ENCODE measurements at places on chromosomes 16 and 17.
A peak's percentile ranks its signal among the peaks of the same experiment; 100 is the strongest.

GRCh38 chr16:12530302-12530701 lies 273.4 kb downstream of the CPPED1 start:
- no peaks in the 10 kb centered on the region for H3K36me3 ChIP-seq
- no peak overlapping the region for H3K4me3 ChIP-seq
- no peaks in the 10 kb centered on the region for H3K27me3 ChIP-seq
- no peak for DNase-seq
- no peaks in the 10 kb centered on the region for H3K4me1 ChIP-seq

DNA sequence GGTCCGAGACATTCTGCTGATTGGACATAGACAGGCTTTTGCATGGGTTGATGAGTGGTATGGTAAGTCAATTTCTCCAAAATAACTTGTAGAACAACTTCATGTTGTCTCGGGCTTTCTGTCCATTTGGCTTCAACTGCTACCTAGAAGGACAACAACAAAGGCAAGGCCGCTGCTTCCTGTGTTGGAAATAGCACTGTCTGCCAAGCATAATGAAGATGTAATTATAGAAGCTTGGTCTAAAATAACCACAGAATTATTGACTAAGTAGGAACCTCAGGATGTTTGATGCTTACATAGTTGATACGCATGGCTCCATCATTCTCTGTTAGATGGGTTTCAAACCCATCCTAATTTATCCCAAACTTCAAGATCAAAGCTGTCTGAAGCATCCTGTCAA lies 42.3 kb upstream of the NOL11 start:
- no peaks in the 10 kb centered on the region for H3K4me1 ChIP-seq
- no peak for DNase-seq
- no peaks in the 10 kb centered on the region for H3K27me3 ChIP-seq

DNA sequence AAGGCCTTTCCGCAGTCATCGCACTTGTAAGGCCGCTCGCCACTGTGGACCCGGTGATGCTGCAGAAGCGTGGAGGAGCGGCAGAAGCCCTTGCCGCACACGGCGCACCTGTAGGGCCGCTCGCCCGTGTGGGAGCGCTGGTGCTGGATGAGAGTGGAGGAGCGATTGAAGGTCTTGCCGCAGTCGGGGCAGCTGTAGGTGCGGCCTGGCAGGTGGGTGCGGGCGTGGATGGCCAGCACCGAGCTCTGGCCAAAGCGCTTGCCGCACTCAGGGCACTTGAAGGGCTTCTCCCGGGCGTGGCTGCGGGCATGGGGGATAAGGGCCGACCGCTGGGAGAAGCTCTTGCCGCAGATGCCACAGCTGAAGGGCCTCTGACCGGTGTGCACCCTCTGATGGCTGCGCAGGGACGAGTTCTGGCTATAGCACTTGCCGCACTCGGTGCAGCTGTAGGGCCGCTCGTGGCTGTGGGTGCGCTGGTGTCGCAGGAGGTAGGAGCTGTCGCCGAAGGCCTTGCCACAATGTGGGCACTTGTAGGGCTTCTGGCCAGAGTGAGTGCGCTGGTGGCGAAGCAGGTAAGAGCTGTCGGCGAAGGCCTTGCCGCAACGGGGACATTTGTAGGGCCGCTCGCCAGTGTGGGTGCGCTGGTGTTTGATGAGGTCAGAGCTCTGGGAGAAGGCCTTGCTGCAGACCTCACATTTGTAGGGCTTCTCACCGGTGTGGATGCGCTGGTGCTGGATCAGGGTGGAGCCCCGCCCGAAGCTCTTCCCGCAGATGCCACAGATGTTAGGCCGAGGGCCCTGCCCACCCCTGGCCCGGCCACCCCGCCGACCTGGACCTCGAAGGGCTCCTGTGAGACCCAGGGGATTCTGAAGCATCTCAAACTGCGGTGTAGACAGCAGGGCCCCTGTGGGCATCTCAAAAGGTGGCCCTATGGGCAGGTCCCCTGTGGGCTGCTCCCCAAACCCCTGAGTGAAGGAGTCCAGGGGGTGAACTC lies 1.5 kb downstream of the ZNF768 start:
- H3K4me3 ChIP-seq: no peak overlapping the region
- H3K27me3 ChIP-seq: no peaks in the 10 kb centered on the region
- H3K27ac ChIP-seq: no peak overlapping the region
- peak; percentile 62 for DNase-seq

DNA sequence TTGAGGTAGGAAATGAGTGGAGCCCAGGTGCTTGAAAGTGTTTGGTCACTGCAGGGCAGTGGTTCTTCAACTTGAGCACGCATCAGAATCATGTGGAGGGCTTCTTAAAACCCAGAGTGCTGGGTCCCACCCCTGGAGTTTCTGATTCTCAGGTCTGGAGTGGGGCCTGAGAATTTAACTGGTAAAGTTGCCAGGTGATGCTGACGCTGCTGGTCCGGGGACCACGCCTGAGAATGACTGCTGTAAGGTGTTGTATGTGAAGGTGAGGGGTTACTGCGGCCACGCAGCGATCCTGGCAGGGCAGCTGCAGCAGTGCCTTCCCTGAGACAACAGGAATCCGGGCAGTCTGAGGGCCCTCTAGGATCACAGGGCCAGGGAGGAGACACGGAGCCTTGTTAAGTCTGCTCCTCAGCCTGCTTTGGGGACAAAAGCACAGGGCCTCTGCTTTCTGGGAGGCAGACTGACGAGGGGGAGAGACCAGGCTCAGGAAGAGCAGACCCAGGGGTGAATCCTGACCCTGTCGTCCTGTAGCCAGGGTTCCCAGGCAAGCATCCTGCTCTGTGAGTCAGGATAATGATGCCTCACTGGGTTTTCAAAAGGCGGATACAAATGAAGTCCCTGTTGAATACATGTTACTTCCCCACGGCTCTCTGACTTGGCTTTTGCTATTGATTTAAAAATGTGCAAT lies 16.2 kb downstream of the CCDC42 start:
- no peaks in the 10 kb centered on the region for H3K27me3 ChIP-seq
- H3K4me3 ChIP-seq: no peak overlapping the region
- DNase-seq: no peak

Measured in kidney (tissue), 22 donors.